Left ventricle myocardium inferior (tissue), 1 donor: ENCODE measurements at places on chromosomes 7 and 10. TPM values are rescaled to one million over a fixed set of nuclear protein-coding genes. Genes with fewer than 3 reads are reported as not detected.

- DNase-seq, result no peak
Observed at GRCh38 chr7:10939237-10939910, 34.3 kb upstream of the PHF14 start.

DNA sequence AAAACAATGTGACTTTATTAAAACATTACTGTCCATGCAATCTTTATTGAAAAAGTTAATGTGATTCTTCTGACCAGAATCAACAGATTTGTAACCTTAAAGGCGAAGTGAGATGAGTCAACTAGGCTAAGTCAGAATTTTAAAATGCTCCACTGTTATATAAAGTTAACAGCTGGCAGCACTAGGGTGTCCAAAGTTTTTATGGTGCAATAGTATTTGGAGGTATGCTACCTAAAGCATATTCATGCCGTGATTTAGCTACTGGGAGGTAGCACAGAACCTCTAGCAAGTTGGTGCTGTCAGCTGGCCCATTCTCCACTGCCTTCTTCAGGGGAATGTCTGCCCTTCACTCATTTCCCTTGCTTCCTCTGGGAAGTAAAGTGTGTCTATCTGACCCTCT lies 126.7 kb downstream of the RAPGEF5 start:
- no peak for DNase-seq

The CPED1 gene
- 33.8 TPM for total RNA-seq

The TMEM270 gene
- not detected for total RNA-seq

The TRIM4 gene
- 7.1 TPM for total RNA-seq

DNA sequence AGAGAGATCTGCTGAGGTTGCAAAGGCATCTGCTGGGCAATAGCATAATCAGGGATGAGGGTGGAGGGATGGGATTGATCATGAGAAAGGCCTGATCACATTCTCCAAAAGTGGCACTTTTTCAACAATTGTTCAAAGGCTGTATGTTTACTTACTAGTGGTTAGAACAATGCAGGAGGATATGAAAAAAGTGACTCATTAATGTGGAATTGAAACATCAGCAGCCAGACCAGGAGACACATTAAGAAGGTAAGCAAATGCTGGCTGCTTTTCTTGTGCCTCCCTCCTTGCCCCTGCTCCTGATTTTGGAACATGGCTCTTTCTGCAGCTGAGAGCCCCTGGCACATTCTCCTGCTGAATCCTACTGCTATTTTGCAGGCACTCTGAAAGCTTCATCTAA lies 63.5 kb downstream of the FAM204A start:
- DNase-seq, result no peak

GRCh38 chr7:5653661-5654060 lies 127.8 kb downstream of the RNF216 start:
- no peak for DNase-seq

The RNF148 gene
- total RNA-seq, result not detected

The CEP55 gene
- total RNA-seq, result 0.66 TPM

DNA sequence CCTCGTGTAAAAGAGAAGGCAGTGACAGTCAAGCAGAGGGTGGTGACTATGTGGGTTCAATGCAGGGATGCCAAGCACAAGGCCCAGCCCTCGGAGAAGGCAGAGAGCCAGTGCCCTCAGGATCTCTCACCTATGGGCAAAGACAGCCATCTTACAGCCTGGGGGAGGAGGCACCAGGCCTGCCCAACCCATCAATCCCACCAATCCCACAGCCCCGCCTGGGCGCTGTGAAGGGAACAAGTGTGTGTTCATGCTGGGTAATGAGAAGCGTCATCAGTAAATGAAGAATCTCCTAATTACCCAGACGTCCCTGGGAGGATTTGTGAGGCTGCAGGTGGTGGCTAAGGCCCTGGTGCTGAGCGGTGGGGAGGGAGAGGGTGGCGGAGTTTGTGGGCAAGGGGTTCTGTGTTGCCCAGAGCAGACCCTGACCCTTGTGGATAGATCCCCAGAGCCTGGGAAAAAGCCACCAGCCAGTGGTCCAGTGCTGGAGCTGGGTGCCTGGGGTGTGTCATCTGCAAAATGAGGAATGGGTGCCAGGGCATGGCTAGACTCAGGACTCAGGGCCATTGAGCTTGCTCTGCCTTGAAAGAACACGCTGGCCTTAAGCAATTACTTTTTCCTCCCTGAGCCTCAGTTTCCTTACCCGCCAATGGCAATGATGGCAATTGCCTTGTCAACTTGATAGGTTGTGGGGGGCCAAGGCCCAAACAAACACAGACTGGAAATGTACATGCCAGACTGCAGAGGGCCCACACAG lies 128.1 kb upstream of the UNC5B start:
- DNase-seq, result no peak

DNA sequence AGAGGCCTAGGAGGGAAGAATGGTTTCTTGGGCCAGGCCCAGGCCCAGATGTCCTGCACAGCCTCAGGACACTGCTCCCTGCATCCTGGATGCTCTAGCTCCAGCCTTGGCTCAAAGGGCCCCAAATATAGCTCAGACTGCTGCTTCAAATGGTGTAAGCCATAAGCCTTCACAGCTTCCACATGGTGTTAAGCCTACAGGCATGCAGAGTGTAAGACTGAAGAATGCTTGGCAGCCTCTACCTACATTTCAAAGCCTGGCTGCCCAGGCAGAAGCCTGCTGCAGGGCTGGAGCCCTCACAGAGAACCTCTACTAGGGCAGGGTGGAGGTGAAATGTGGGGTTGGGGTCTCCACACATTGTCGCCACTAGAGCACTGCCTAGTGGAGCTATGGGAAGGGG lies 118.1 kb downstream of the TPK1 start:
- DNase-seq, result no peak

GRCh38 chr7:141409801-141410329 lies 141.3 kb upstream of the AGK start:
- no peak for DNase-seq

DNA sequence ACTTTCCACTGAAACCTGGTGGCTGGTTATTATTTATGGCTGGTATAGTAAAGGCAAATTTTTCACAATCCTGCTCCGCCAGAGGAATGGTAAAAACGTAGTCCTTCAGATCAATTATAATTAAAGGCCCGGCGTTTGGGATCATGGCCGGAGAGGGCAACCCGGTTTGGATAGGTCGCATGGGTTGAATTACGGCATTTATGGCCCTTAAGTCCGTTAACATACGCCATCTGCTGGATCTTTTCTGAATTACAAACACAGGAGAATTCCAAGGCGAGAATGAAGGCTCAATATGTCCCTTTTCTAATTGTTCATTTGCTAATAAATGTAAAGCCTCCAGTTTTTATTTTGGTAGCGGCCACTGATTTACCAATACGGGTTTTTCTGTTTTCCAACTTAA lies 11.3 kb upstream of the TAS2R3 start:
- no peak for DNase-seq

DNA sequence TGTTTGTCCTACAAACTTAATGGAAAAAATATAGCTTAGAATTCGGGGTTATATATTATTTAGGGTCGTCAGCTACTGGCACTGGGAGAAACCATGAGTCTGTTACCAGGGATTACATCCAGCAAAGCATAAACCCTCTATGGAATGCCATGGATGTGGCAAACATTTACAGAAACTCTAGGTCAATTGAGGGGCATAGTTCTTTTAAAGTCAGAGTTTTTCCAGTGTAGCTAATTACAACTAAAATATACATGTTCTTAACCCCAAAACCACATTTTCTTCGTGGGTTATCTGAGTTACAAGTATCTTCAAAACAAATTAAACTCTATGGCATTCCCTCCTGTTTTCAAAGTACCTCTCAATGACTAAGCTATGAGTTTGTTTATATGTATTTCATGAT lies 99.3 kb upstream of the THSD7A start:
- DNase-seq, result no peak

DNA sequence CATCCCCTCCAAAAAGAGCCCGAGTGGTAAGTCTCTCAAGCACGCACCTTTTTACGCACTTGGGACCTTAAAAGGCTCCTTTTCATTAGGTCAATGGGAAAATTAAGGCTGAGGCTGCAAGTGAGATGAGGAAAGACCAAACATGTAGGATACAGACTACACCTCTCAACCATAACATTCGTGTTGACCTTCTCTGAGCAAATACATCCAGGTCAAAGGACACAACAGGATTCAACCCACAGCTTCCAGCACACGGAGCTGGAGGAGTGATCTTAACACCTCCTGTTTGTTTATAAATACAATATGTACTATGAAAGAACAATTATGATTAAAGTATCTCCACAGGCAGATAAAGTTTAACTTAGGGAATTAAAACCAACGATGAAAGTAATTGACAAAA lies 9.7 kb downstream of the SFMBT2 start:
- DNase-seq, result no peak

DNA sequence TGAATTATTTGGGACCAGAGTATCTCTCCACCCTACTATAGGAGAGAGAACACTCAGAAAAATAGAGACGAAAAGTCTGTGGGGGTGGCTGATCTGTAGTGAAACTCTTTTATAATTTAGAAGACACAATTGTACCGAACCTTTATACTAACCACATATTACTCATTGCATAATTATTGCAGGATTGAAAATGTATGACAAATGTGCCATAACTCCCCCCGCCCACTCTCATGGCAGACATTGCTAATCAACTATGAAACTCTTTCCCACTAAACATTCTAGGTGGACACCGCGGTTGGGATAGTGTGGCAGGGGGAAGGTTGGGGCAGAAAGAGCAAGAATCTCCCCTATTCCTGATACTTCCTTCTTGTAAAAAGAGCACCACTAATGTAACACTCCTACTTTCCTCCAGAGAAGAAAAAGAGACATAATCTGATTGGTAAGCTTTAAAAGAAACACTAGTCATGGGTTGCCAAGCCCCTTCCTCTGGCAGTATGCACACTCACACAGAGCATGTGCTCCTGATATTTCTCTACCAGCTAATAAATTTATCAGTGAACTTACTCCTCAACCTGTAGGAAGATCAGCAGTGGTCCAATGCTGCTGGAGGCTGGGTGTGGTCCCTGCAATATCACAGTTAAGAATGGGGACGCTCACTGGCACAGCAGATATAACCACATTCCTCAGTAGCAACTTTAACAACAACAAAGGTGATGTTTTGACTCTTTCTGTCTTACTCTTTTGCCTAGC lies 18.7 kb upstream of the ARID5B start:
- no peak for DNase-seq

The GARIN1A gene
- total RNA-seq, result 1.6 TPM

DNA sequence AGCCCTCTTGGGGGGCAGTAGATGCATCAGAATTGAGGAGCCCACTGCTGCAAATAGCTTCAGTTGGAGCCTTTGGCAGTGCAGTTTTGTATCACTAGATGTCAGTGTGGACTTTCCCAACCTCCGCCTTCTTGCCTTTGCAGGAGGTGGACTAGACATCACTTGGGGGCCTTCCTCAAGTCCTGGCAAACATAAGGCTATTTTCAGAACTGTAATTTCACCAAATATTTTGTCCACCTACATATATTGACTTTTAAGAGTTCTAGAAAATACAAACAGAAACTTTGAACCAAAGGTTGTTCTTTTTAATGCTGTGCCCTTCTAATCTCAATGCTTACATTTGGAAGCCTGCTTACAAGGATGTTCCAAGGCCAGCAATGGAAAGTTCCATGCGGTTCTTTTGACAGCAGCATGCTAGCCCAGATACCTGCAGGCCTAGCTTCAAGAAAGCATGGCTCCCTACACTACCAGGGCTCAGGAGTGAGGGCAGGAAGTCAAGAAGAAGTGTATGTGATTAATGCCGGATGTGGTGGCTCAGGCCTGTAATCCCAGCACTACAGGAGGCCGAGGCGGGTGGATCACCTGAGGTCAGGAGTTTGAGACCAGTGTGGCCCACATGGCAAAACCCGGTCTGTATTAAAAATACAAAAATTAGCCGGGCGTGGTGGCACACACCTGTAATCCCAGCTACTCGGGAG lies 8.0 kb upstream of the ZNRF2 start:
- DNase-seq, result no peak
